Amygdala (tissue), 56 donors: ENCODE measurements at places on chromosomes 7 and 10.

DNA sequence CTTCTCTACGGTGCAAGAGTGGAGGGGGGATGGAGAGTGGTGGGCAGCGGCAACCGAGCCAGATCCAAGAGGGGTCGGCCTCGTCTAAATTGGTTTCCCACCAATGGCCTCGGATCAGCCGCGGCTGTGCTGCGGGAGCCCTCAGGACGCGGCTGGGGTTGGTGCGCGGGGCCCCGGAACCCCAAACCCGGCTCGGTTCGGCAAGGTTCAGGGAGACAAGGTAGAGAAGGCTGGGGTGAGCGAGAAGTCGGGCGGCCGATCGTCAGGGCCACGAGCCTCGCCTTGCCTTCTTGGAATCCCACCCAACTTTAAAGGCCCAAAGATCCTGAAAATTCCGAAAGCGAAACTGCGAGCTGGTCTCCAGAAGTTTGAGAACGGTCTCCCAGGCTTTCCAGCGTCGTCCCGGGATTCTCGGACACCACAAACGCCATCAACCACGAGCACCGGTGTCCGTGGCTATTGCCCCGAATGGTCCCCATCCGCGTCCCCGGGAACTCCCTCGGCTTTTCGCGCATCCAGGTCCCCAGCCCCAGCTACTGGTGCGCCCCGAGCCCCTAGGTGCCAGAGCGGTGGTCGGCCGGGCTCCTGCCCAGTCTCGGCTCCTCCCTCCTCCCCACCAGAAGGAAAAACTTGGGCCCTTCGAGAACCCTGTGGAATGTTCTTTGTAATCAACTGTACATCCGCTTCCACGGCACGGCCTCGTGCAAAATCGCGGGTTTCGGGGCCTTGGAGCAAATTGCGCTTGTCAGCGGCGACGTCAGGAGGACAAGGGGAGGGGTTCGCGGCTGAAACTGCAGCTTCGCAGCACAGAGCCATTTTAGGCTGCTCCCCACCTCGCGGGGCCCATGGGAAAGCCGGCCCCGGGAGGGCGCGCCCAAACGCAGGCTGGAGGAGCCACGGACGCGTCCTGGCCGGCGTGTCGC lies 3.2 kb downstream of the SFMBT2 start:
- no peak for DNase-seq

DNA sequence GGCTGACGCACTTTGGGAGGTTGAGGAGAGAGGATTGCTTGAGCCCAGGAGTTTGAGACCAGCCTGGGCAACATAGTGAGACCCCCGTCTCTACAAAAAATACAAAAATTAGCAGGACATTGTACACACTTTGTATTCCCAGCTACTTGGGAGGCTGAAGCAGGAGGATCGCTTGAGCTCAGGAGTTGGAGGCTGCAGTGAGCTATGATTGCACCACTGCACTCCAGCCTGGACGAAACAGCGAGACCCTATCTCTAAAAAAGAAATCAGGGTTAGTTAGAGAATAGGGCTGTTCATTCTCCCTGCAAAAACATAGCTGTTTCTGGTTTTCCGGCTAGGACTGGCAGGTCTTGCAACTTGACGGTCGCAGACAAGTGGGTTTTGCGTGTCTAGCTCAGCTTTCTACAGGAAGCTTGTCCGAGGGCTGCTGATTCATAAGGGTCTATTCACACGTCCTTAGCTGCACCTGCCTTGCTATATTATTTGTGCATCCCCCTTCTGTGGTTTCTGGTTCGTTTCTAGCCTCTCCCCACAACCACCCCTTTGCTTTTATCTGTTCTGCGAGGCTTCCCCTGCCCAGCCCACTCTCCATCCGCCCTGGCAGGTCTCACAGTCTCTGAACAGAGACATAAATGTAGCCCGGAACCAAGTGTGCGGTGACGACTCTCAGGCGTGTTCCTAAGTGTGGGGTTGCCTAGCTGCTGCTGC lies 10.7 kb downstream of the AMZ1 start:
- no peak for DNase-seq

GRCh38 chr7:83534488-83534887 lies 114.5 kb downstream of the SEMA3E start:
- DNase-seq, result no peak

DNA sequence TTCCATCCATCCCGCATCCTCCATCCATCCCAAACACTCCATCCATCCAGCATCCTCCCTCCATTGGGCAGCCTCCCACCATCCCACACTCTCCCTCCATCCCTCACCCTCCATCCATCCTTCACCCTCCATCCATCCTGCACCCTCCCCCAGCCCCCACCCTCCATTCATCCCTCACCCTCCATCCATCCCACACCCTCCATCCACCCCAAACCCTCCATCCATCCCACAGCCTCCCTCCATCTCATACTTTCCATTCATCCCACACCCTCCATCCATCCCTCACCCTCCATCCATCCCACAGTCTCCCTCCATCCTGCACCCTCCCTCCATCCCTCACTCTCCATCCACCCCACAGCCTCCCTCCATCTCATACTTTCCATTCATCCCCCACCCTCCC lies 60.4 kb downstream of the FOXI2 start:
- no peak for DNase-seq

DNA sequence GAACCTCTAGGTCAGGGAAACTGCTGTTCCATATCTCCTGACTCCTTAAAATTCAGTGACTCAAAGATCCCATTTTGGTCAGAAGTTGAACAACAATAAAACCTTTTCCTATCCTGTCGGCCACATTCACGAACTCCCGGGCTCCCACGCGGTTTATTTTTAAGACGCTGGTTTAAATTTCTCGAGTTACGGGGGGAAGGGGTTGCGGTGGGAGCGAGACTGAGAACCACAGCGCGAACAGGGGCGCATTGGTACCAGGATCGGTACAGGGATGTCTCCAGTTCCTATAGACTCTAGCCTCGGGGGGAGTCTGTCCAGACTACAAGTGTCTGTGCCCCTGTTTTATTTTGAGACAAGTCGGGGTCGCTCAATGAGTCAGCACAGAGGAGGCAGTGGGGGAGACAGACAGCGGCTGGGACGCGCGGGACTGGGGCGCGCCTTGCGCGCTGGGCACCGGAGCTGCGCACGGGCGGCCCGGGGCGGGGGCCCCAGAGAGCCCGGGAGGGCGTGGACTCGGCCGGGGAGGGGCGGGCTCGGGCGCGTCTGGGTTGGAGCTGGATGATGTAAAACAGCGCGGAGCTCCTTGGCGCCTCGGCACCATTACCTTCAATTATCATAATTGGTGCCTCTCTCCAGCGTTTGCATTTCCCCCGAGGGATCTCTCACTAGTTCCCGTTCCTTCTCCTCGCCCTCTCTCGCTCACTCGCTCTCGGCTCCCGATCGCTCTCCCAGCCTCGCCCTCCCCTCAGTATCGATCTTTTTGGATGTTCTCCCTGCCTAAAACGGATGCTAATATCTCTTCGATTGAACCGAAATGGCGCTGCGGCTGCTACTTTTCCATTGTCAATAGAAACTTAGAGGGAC lies 8.7 kb upstream of the BAMBI start:
- DNase-seq, result no peak

GRCh38 chr7:28487487-28487886 lies 75.2 kb downstream of the CREB5 start:
- no peak for DNase-seq

- no peak for DNase-seq
These were observed 295.2 kb downstream of the PTEN start for GRCh38 chr10:88158526-88159122.

DNA sequence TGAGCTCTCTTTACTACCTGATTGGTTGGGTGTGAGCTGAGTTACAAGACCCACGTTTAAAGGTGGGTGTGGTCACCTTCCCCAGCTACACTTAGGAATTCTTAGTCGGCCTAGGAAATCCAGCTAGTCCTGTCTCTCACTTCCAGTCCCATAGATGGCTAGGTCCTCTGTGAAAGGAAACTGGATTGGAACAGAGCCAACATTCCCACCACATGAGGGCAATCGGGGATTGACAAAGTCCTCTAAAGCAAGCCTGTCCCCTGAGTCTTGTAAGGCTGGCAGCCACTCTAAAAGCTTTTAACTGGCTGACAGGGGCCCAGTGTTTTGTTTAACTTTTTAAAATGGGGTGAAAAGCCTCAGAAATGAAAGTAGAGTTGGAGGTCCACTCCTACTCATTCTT lies 15.1 kb upstream of the CROT start:
- no peak for DNase-seq

DNA sequence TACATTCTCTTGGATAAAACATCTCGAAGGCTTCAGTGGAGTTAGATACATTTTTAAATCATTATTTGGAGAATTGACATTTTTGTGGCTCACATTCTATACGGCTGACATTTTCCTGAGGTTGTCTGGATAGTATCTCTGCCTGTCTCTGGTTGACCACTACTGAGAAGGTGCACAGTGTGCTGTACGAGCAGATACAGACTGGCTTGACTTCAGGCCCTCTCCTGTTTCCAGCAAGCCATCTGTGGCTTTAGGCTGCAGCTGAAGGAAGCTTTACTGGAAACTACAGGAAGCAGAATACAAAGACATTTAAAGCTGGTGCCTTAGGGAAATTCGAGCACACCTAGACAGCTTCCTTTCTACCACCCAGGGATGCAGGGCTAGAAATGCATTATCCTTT lies 39.3 kb upstream of the RSU1 start:
- DNase-seq, result no peak

DNA sequence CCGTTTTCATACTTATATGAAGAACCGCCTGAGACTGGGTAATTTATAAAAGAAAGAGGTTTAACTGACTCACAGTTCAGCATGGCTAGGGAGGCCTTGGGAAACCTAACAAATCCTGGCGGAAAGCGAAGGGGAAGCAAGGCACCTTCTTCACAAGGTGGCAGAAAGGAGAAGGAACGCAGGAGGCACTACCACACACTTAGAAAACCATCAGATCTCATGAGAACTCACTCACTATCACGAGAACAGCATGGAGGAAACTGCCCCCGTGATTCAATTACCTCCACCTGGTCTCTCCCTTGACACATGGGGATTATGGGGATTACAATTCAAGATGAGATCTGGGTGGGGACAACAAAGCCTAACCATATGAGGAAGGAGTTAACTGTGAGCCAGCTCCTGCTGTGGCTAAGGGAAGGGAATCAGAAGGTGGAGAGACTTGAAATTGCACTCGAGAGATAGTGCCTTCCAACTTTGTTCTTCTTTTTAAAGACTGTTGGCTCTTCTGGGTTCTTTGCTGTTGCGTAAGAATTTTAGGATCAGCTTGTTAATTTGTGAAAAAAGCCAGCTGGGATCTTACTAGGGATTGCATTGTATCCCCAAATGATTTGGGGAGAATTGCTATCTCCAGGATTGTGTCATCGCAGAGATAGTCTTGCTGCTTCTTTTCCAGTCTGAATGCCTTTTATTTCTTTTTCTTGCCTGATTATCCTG lies 21.0 kb downstream of the OPTN start:
- no peak for DNase-seq

- DNase-seq, result no peak
These were observed 84.9 kb downstream of the CHRM2 start for GRCh38 chr7:136953386-136953785.

DNA sequence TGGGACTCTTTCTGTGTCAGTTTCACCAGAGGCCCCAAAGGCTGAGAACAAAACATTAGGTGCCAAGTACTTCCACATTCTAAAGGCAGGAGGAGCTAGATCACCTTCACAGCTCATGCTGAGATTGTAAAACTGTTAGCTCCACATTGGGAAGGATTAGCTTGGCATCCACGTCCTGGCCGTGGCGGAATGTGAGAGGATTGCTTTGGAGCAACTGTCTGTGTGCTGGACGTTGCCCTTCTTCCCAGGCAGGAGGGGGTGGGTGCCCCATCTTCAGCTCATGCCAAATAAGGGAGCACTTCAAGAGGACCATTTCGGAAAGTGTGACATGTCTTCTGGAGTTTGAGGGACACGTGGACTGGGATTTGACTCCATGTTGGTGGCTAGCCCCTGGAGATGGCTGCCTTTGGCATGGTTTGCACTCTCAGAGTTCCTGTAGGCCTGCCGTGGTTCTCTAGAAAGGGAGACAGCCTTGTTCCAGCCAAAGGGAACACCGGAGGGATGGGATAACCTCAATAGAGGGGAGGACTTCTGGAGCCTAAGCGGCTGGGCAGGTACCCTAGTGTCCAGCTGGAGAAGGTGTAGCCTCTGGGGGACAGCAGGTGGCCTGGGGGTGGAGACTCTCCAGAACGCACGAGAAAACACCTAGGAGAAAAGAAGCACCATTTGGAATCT lies 19.9 kb upstream of the FMC1 start:
- no peak for DNase-seq

DNA sequence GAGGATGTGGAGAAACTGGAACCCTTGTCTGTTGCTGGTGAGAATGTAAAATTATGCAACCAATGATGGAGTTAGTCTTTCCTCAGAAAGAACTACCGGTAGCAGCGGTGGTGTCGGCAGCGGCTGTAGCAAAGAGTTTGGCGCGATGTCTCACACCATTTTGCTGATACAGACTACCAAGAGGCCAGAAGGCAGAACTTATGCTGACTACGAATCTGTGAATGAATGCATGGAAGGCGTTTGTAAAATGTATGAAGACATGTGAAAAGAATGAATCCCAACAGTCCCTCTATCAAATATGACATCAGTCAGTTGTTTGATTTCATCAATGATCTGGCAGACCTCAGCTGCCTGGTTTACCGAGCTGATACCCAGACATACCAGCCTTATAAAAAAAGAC lies 10.6 kb downstream of the CLEC2L start:
- DNase-seq, result no peak

DNA sequence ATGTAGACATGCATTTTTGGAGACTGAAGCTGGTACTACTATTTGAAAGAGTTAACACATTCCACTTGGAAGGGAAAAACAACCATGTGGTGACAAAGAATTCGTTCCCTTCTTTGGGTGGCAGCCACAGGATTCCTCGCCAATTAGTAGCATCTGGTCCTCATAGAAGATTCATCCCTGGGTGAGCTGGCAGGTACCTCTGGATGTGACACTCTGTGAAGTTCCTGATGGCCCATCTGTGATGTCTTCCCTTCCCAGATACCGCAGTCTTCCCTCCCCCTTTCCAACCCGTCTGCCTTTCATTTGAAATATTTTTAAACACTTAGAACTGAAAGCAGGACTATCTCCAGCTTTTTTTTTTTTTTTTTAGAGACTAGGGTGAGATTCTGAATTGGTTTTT lies 569.5 kb downstream of the TYW1 start:
- DNase-seq, result no peak
